ENCODE measurements at places on chromosomes 2 and 18. TPM values are rescaled to one million over a fixed set of nuclear protein-coding genes. Genes with fewer than 3 reads are reported as not detected.

- DNase-seq = no peak
Observed at GRCh38 chr2:55489467-55490062, 30.0 kb upstream of the CFAP36 start.

- DNase-seq = no peak
Observed at GRCh38 chr2:69659941-69660483, 16.5 kb upstream of the AAK1 start.

- no peak for DNase-seq
Observed at GRCh38 chr18:24023185-24023814, 8.7 kb downstream of the TTC39C start.

GRCh38 chr2:170206805-170207407, 29.0 kb downstream of the MYO3B start:
- DNase-seq = no peak

DNA sequence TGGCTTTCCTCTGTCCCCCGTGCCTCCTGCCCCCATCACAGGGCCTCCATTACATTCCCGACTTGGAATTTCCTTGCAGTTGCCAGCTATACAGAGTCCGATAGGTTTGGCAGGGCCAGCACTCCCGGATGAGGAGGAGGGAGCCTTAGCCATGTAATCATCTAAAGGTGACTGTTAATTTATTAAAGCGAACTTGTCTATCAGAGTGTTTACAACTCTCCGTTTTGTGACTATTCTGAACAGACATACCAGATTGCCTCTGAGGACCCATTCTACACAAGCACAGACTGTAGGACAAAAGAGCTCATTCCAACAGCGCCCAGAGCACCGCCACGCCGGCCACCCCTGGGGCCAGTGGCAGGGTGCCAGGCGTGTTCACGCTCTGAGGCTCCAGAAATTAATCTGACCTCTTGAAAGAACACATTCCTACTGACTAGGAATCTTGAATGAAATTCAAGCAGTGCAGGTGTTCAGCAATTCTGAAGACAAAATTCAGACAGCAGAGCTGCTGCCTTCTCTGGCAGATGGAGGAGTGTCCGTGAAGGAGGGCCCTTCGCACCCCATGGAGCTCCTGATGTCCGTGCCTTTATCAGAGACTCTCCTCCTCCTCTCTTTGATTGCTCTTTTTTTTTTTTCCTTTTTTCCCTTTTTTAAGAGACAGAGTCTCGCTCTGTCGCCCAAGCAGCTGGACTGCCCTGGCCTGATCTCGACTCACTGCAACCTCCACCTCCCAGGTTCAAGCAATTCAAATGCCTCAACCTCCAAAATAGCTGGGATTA, 58.1 kb upstream of the RALBP1 start:
- no peak for DNase-seq

DNA sequence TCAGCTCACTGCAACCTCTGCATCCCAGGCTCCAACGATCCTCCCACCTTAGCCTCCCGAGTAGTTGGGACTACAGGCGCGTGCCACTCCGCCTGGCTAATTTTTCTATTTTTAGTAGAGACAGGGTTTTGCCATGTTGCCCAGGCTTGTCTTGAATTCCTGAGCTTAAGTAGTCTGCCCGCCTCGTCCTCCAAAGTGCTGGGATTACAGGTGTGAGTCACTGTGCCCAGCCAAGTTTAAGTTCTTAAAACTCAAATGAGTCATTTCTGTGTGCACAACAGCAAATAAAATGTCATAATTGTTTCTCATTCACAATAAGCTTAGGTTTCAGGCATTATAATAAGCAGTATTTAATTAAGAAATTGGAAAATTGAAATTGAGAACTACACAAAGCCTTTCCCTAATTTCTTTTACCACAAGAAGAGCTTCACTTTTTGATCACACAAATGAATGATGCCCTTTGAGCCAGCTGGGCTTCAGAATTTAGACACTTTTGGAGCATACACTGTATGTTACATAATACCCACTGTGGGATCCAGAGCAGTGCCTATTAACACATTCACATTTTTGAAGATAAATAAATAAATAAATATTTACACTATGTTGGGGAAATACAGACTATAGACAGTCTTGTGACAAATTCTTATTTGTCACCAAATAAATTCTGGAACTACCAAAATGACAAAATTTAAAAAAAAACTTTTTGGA, 8.6 kb upstream of the ME2 start:
- no peak for DNase-seq

GRCh38 chr2:136441979-136442714, 323.2 kb upstream of the THSD7B start:
- no peak for DNase-seq

GRCh38 chr2:10934308-10934978, 22.7 kb downstream of the KCNF1 start:
- no peak for DNase-seq

- no peak for DNase-seq
Observed at GRCh38 chr2:231001921-231002320, 6.0 kb downstream of the SPATA3 start.

GRCh38 chr2:224722770-224723169, 6.6 kb upstream of the CCDC195 start:
- no peak for DNase-seq

DNA sequence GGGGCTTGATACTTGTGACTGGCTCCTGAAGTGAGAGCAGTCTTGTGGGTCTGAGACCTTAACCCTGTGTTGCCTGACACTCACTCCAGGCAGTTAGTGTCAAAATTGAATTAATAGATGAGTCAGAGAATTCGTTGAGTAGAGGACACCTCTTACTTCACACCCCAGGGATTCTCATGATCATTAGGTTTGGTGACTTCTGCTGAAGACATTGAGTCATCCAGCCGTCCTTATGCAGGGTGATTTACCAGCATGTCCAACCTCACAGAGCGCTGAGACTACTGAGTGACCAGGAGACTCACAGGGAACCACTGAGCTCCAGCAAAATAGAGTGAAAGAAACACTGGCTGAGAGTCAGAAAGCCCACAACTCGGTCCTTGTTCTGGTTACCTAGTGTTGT, 36.0 kb upstream of the EVA1A start:
- DNase-seq = no peak

- DNase-seq = no peak
Observed at GRCh38 chr18:11307716-11308115, 158.3 kb upstream of the PIEZO2 start.

DNA sequence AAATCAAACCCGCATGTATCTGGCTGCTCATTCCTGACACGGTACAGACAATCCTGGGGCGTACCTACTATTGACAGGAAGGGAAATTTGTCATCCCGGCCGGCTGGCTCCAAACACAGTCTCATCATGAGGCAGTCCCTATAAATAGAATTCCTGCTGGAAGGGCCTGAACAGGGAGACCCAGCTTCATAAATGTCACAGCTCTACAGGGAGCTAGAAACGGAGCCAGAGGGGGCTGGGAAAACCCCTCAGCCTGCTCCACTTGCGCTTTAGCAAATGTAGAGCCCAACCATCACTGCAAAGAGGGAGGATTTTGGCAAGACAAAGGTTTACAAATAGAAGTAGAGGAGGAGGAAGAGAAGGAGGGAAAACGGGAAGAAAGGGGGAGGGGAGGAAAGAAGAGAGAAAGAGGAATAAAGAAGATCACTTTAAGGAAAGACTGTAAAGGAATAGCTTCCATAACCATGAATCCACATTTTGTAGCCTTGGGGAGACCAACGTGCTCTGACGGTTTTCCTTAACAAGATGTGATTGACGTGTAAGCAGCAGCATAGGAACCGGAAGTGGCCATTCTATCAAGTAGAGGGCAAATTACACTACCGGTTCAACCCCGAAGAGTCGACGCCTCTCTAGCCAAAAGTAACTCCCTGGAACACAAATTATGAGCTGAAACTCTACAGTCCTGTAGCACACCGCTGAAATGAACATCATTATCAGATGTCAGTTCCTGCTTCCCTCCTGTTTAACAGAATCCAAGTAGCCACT, 56.8 kb upstream of the TTN start:
- peak; percentile 71 for DNase-seq

- no peak for DNase-seq
Observed at GRCh38 chr2:208062961-208063360, 37.6 kb upstream of the PLEKHM3 start.

IMPACT gene
- 26.2 TPM for total RNA-seq

DCC gene
- total RNA-seq = not detected

RRM2 gene
- total RNA-seq = 2.7 TPM

AQP12A gene
- total RNA-seq = not detected
